ENCODE measurements at places on chromosomes 1 and 21.

GRCh38 chr1:50488356-50488755 is 65.1 kb upstream of the DMRTA2 start:
- no peak for DNase-seq

DNA sequence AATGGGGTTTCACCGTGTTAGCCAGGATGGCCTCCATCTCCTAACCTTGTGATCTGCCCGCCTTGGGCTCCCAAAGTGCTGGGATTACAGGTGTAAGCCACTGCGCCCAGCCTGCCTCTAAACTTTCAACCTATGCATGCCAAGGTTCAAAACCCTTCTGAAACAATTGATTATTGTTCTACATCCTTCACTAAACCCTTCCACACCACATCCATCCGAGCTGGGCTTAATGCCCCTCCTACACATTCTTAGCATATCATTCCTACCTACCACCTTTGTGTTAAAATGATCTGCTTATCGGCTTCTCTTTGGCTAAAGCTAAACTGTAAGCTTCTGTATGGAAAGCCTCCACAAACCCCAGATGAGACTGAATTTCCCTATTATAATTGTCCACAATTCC is 40.8 kb upstream of the DOCK7 start:
- DNase-seq: no peak

GRCh38 chr1:162421258-162422164 is 9.6 kb upstream of the SH2D1B start:
- DNase-seq: no peak

DNA sequence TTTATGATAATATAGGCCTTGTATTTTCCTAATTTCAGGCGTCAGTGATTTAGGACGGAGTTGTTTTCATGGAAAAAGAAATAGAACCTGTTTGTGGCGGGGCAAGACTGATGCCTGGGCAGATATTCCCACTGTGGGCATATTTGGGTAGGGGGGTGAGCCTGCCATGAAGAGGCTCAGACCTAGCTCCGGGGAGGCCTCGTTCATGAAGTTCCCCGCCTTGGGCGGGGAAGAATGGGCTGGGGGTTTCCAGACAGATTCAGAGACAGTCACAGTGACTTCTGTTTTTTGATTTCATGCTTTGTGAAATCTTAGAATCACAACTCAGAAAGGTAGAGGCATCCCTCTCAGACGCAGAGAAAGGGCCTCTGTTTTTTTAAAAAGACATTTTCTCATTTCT is 36.1 kb downstream of the RUNX3 start:
- DNase-seq: no peak

DNA sequence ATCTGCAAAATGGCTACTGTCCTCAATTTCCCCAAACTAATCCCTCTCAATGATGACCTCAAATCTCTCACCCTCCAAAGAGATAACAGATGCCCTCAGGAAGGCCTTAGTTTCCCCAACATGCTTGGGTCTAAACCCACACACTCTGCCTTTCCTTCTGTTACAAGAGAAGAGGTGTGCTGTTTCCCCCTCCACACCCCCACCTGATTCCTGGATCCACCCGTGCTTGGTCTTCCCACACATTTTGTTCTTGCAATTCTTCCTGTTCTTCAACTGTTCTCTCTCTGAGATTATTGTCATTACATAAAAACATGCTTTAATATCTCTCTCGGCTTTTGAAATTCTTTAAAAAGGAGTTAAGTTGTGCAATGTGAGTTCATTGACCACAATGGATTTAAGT is 5.7 kb upstream of the CBR3 start:
- DNase-seq: no peak

DNA sequence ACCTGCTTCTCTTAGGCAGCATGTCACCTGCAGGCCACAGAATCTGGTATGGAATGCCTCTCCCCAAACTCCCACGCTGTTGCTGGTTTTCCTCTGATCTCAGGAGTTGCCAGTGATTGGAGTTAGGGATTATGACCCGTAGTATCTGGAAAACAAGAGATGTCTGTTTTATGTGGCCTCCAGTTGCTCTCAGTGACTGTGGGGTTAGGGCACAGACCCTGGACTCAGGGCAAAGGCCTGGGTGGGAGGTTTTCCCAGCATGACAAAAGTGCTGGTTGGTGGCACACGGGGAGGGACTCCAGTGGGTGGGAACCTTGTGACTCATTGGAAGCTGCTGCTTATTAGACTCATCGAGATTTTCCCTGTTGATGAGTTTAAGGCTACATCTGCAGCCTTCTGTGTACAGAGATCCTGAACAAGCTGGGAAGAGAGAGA is at the start of gene NR1I3:
Gene NR1I3, minus strand, starts transcription at position 165 of the 435 bp plus-strand sequence. CDS start 1,638 bp downstream, outside the sequence.
- no peak for DNase-seq
